AG20443 (cell line): ENCODE measurements at places on chromosomes 3 and 15.

GRCh38 chr3:47133641-47134040 lies 30.3 kb downstream of the SETD2 start:
- no peak for DNase-seq

- peak; percentile 4 for DNase-seq
Observed at GRCh38 chr3:84724877-84725276, 233.9 kb upstream of the CADM2 start.

DNA sequence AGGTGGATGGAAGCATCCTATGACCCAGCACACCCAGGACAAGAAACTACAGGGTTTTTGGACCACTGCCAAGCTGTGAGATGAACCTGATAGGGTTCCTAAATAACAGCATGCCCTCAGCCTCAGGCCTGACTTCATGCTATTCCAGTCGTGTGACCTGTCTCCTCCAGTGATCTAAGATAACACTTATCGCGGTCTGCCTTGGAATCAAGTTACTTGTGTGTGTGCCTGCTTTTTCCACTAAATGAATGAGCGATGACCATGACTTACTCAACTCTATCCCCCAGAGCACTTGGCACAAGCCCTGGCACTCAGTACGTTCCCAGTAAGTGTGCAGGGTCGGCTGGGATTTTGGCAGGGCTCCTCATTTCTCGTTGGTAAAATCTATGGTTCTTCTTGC lies 172.7 kb upstream of the TP63 start:
- no peak for DNase-seq

DNA sequence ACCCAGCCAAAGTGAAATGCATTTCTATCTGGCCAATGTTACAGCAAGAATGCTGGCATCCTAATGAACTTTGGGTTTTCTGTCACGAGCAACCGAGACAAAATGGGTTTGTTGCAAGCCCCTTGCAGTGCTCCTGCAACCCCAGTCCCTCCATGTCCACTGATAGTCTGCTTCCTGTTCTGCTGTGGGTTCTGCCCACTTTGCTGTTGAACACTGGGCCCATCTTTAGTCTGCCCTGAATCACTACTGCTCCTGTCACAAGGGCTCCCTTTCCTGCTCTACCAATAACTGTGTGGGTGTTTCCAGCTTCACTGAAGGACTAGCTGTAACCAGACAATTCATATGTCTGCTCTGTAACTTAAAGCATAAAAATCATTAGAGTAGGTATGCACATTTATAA lies 12.7 kb upstream of the OXSR1 start:
- DNase-seq = no peak

- DNase-seq = no peak
Observed at GRCh38 chr3:115187149-115187757, 40.2 kb upstream of the ZBTB20 start.

- no peak for DNase-seq
Observed at GRCh38 chr15:85477730-85478129, 97.3 kb downstream of the AKAP13 start.

DNA sequence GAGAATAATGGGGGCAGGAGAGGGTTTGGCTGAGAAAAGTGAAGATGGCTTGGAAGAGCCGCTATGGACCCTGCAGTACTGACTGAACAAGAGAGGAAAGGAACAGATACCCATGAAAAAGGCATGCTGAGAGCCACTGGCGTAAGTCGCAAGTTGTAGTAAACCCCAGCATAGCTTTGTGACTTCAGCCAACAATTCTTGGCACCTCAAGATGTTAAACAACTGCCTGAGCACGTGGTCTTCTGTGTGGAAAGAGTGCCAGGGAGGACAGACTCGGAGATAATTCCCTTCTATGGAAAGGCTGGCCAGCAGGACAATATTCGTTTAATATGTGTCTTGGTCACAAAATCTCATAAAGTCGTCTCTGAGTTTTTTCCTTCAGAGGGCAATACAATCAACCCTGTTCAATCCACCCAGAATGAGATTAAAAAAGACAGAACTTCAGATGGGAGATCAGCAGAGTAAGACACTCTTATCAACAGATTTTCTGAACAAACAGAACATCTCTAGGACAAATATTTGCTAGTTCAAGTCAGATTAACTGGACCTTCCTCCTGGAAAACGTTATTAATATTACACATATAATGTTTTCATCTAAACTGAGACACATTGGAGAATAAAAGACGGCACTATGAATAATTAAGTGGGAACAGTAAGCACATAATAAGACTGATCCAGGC lies 49.2 kb downstream of the NEK10 start:
- no peak for DNase-seq

GRCh38 chr3:54905261-54905888 lies 22.5 kb downstream of the LRTM1 start:
- DNase-seq = peak; percentile 55
